ENCODE measurements at places on chromosomes 5 and 9.

- no peak for DNase-seq
These were observed 163.7 kb upstream of the ELL2 start for GRCh38 chr5:96125231-96125891.

- DNase-seq: no peak
These were observed 152.2 kb downstream of the PAX5 start for GRCh38 chr9:36881743-36882441.

GRCh38 chr9:134637696-134638501 lies 3.7 kb upstream of the COL5A1 start:
- DNase-seq: no peak

DNA sequence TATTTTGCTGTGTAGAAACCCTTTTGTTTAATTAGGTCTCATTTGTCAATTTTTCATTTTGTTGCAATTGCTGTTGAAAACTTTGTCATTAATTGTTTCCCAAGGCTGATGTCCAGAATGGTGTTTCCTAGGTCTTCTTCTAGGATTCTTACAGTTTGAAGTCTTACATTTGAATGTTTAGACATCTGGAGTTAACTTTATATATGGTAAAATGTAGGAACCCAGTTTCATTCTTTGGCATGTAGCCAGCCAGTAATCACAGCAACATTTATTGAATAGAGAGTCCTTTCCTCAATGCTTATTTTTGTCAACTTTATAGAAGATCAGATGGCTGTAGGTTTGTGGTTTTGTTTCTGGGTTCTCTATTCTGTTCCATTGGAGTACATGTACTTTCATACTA lies 1290.8 kb upstream of the CDH9 start:
- no peak for DNase-seq

All from activated CD4-positive, alpha-beta T cell treated with anti-CD3 and anti-CD28 coated beads, Interleukin-2, amount 10 ng/mL, durations not matched to agents 24 days and 14 days (primary cell).